GM18507 (cell line): ENCODE measurements at places on chromosomes 5 and 9.

DNA sequence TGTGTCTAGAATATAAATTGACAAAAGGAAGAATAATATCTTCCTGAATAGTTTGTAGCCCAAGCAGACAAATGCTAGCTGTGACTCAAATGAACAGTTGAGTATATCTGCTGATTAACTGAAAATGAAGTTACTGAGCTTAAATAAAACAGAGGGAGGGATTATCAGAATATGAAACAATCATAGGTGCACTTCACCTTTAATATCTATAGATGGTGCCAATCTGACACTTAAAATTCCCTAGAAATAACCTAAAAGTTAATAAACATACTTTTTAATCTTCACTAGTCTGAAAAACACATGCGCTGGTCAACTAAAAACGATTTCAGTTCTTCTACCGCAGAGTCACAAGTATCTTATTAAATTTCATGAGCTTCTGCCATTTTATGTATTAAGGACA, 280.8 kb upstream of the RASA1 start:
- no peak for DNase-seq

DNA sequence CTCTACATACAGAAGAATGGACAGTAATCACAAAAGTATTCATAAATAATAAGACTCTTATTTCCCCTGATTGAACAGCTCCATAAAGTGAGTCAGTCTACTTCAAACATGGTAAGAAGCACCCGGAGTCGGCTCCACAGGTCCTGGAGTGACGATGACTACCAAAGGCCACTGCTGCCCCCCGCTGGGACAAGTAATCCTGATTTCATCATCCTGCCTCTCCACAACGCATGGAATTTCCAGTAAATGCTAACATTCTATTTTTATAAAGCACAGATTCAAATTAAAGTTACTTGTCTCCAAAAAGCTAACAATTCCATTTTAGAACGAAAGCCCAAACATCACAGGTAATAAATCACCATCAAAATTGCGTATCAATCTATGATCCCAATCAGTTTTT, 16.2 kb downstream of the ATPSCKMT start:
- DNase-seq = no peak

DNA sequence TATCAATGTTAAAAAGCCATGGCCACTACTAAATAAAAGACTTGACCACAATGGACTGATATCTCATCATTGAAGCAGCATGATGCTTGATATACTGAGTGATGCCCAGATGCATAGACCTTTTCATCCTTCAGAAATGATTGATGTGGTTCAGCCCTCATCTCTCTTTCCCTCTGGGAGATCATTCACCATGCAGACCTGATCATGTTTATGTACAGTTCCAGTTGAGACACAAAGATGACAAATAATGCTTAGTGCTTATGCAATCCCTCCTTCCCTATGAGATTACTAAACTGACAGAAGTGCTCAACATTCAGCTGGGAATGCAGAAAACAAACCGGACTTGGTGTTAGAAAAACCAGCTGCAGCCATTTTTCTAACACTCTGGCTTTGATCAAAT, 91.9 kb upstream of the TLR4 start:
- no peak for DNase-seq

DNA sequence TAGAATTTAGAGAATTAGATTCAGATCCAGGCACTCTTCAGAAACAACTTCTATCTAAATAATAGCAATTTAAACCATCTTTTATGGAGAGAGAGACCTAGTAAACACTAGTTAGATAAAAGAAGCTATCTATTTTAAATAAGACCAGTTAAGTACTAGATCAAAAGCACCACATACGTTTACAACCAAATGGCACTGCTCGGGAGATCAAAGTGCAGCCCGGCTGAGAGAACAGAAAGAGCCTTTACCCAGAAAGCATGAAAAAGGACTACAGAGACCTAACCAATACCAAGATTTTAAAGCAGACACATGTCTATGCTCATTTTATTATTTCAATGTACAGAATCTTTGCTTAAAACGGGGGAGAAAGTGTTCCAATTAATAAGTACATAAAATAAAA, 30.8 kb downstream of the LIX1 start:
- DNase-seq = no peak

DNA sequence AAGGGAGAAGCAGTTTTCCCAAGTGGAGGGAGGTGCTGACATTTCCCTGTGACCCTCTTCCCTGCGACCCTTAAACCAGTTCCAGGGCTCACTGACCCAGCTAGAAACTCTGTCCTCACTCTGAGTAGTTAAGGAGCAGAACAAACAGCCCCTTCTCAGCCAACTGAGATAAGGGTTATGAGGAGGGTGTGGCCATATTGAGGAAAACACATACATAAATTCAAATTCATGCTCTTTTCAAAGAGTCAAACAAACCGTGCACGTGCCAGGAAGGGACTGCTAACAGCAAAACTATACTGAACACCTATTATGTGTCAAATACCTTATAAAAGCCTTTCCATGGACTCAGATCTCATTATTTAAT, 4.9 kb upstream of the AKNA start:
- DNase-seq = no peak

DNA sequence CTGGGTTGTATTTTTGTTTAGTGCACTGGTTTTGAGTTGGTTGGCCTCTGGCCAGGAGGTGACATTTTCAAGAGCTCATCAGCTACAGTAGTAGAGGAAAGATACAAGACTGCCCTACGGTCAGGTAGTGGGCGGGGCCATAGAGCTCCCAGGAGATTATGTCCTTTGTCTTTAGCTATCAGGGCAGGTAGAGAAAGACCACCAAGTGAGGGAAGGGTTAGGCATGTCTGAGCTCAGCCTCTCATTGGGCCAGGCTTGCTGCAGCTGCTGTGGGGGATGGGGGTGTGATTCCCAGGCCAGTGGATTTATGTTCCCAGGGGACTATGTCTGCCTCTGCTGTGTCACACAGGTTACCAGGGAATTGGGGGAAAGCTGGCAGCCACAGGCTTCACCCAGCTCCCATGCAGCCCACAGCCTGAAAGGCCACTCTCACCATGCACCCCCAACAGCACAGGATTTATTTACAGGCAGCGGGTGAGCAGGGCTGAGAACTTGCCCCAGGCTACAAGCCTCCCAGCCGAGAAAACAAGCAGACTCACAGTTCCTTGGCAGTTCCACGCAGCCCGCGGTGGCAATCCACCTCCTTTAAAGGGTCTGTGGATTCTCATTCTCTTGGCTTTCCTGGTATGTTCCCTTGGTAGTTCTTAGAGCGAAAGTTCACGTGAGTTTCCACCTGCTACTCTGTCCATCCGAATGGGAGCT, 37.5 kb upstream of the BOD1 start:
- DNase-seq = no peak
